ENCODE measurements at places on chromosomes 7 and 10.

- DNase-seq = no peak
Measured at GRCh38 chr7:141103847-141104429, 30.1 kb downstream of the TMEM178B start.

DNA sequence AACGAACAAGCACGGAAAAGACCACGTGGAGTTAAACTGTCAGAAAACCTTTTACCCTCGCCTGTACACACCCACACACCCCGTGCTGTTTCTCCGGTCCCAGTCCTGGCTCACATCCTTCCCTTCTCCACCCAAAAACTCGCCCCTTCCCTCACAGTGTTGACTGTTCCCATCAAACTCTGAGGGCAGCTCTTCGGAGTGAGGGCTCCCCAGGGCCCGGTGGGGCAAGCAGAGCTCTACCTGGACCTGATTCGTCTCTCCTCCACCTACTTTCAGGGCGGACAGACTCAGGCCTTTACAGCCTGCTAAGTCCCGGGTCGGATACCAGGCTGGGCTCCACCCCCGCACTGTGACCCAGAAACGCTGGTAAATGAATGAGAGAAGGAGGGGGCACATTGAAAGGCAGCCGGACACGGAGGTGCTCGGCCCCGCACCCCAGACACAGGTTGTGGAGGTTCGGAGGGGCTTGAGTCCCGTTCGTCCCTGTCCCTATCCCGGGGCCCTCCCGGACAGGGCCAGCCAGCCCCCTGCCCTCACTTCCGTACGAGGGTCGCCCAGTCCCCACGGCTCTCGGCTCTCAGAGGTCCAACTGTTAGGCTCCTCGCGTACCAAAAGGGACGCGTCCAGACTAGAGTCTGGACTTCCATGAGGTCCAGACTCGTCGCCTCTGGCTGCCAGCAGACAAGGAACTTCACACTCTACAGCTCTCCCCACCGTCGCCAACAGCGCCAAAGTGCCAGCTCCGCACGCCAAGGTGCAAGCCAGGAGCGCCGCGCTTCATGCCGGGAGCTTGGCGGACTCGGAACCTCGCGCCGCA, 31.7 kb upstream of the ASL start:
- no peak for DNase-seq

- DNase-seq = no peak
Measured at GRCh38 chr7:22411977-22412693, 55.2 kb upstream of the RAPGEF5 start.

GRCh38 chr10:102411341-102412255, 7.0 kb downstream of the PSD start:
- no peak for DNase-seq

GRCh38 chr7:130733931-130734814, at the start of gene KLF14:
TSS of gene KLF14 (minus strand) at chr7:130734207. CDS start at chr7:130734033, 174 bp downstream.
- no peak for DNase-seq

DNA sequence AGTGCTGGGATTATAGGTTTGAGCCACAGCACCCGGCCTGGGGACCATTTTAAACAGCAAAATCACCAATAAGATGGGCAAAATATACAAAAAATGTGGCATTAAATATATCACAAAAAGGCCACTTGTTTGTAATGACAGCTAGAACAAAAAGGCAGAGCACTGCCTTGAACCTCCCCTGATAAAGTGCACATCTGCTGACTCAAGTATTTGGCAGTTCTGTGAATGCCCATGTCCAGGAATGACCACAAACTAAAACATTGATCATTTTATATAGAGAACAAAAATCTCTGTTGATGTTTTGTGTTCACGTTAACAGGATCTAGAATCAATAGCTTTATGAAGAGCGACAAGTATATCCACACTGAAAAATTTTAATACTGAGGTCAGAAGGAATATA, 21.5 kb downstream of the HERC4 start:
- no peak for DNase-seq

DNA sequence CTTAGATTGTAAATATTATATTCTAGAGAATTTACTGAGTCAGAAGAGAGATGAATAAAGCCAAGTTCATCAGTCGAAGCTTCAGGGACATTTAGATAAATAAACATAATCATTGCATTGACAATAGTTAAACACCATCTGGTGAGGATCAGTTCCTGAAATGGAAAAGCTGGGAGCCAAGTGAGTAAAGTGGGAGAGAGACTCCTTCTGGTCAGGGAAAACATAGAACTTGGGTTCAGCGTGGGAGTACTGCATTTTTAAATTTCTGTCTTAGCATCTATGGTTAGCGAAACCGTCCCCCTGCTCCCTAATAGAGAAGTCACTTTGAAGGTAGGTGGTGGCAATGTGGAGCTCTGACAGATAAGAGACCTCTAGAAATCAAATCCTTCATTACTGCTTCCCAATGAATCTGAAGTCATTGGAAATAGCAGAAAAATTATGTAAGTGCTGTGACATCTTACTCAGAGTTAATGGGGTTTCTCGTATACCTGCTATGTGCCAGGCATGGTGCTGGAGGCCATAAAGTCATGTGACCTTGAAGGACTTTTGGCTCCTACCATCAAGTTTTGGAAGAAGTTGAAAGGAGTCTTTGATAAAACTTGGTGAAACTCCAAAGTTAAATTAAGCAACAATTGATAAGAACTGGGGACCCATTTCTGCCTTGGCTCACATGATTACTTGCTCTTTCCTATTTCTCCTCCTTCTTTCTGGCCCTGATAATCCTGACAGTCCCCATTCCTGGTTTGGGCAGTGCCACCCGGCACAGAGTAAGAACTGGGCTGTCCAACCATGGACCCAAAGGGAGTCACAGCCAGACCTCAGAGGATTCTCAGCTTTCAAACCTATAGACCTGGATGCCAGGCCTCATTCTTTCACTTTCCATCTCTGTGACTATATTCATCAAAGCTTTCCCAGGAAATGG, 211.2 kb downstream of the C7orf25 start:
- no peak for DNase-seq

- no peak for DNase-seq
Measured at GRCh38 chr10:130929422-130930325, 381.8 kb downstream of the TCERG1L start.

GRCh38 chr7:115356999-115357702, 435.3 kb downstream of the MDFIC start:
- no peak for DNase-seq

GRCh38 chr10:27844223-27844622, 98.6 kb upstream of the MKX start:
- DNase-seq = no peak
